ENCODE measurements at places on chromosomes 6 and 20.

- peak; percentile 92 for DNase-seq
Observed at GRCh38 chr6:161168281-161168891, 105.5 kb downstream of the AGPAT4 start.

DNA sequence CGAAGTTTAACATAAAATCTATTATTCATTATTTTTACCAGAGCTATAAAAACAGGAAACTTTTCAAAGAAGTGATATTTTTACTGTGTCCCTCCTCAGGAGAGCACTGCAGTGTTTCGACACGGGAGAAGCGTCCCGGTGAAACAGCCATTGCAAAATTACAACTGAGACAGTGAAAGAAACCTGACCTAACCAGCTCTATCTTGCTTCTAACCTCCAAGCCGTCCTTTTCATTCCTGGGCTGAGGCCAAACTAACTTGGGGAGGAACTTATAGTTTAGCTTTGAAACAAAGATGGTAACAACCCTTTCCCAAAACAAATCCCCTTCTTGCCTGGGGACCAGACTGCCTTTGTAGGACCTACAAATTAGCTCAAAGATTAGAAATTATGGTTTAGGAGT lies 79.2 kb downstream of the WDR27 start:
- peak; percentile 59 for DNase-seq

DNA sequence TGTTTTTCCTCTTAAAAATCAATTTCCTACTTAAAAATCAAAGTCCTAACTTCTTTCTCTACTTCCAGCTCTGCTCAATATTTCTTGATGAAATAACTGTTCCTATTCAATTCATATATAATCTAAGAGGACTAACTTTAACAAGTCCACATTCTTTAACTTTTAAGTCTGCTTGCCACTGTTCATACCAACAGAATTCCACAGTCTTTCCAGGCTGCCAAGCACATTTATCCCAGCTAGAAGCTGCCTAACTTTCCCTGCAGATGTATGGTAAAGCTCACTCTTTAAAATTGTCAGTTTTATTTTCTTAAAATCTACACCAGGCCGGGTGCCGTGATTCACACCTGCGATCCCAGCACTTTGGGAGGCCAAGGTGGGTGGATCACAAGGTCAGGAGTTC lies 11.5 kb downstream of the CALHM6 start:
- DNase-seq: no peak

DNA sequence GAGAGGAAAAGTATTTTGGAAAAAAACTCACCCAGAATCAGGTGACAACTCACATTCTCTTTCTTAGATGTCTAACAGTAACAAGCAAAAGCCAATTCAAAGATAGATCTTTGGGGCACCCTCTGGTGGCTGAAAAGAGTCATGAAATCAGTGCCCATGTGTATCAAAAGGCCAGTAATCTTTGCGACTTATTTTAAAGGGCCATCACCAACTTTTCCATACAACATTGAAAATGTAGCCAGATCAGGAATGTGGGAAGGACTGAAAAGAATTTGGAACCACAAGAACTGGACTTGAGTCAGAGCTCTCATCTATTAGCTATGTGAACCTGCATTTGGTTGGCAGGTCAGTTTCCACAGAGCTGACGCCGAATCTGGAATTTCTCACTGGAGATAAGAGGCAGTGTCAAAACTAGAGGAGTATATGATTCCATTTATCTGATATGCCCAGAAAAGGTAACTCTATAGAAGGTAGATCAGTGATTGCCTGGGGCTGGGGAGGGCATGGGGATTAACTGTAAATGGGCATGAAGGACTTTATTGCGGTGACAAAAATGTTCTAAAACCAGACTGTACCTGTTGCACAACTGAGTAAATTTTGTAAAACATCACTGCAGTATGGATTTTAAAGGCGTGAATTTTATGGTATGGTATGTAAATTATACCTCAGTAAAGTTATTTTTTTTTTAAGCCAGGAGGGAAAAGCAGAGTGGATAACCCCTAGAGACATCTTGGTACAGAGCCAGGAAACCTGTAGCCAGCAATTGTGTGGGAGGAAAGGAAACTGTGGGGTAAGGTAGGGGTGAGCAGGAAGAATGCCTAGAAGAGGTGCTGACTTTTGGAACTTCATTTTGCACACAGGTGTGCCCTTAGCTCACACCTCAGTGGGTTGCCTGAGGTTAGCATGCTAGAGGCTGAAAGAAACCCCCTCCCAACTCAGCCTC lies 117.1 kb upstream of the ASF1A start:
- DNase-seq: peak; percentile 75

- DNase-seq: no peak
Observed at GRCh38 chr6:149900620-149901443, 2.9 kb upstream of the RAET1E start.

DNA sequence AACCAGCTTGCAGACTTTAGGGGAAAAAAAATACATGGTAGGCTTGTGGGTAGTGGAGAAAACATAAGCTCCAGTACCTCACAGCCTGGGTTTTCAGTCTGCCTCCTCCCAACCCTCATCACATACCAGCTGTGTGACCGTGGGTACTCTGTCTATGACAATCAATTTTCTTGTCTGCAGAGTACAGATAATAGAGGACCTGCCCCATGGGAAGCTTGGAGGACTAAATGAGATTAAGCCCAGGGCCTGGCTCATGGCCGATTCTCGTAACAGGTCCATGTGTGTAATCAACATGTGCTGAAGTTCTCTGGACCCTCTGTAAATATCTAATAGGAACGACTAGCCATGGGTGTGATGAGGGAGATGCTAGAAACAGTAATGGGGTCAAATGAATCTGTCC lies 34.0 kb downstream of the NT5E start:
- no peak for DNase-seq

GRCh38 chr20:36629719-36630681 lies 16.0 kb downstream of the SLA2 start:
- DNase-seq: no peak

- no peak for DNase-seq
Observed at GRCh38 chr20:11882651-11883050, 35.0 kb upstream of the BTBD3 start.

DNA sequence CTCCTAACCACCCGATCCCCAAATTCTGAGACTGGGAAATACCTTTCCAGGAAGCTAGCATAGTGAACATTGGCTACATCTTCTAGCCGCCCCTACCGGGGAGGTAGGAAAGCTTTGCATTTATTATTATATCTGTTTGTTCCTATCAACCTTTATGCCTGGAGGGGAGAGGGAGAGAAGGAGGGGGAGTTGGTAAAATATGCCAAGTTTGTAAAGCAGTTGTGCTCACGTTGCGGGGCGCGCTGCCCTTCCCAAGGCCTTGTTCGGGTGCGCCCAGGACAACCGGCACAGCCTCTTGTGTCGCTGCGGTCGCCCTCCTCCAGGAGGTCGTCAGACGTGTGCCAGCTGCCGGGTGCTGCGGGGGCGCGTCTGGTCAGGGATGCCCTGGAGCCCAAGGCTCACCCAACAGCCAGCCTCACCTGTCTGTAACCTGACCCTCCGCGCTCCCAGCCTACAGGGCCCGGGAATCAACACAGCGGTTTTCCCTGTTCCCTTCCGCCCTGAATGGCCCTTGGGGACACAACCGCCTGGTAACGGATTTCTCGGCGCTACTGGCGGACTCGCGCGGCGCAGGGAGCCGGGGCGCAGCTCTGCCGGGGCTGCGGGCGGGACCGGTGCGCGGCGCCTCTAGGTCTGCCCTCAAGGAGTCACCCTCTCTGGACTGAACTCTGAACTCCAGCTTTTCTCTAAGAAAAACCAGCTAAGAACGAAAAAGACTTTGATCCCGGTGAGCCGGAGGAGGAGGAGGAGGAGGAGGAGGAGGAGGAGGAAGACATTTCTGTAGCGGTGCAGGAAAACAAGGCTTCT lies 1.1 kb upstream of the OVOL2 start:
- DNase-seq: no peak

DNA sequence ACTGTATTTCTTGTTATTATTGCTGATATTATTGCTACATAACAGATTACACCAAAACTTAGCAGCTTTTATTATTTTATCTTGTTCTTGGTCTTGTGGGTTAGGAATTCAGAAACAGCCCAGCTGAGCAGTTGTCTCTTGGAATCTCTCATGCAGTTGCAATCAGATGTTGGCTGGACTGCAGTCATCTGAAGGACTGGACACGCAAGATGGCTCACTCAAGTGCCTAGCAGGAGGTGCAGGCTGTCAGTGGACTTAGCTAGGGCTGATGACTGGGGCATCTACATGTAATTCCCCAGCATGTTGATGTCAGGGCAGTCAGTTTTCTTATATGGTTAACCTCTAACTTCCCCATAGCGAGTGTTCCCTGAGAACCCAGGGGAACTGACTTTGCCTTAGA lies 128.6 kb upstream of the PLCB4 start:
- no peak for DNase-seq

- DNase-seq: peak; percentile 18
Observed at GRCh38 chr6:50815436-50816114, 3.1 kb upstream of the TFAP2B start.
